CD4-positive, alpha-beta T cell treated with Interleukin-10 for 1 hour (primary cell): ENCODE measurements at places on chromosomes 5 and 9.
A peak's percentile ranks its signal among the peaks of the same experiment; 100 is the strongest.

- DNase-seq: no peak
These were observed 26.4 kb downstream of the AMBP start for GRCh38 chr9:114051706-114052105.

DNA sequence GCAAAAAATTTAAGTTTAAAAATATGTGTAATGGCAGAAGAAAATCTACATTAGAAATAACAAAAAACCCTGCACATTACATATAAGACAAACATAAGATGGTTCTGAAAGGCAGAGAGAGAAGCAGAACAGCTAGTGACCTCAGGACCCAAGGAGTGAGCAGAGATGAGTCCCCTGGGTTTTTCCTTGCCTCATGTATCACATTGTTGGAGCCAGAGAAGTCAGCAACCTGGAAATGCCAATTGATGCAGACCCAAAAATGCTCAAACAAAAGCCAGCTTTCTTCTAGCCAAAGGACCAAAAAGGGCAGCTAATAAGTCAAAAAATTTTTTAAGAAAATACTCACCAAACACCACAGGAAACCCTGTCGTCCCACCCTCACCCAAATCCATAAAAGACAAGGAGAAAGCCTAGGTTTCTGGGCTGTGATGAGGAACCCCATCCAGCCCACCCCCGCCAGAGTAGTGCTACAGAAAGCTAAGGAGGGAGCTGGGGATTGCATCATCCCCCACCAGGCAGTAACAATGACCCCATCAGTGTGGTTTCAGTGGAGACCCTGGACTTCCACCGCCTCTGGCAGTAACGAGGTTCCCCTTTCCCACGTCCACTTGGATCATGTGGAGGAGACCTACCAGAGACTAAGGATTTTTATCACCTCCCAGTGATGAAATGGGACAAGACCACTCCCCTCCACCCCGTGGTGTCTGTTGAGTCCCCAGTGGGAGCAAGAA, 17.6 kb downstream of the DENND1A start:
- no peak for DNase-seq

- peak; percentile 76 for DNase-seq
These were observed at the start of gene ABCA1 for GRCh38 chr9:104927912-104928740. Gene ABCA1, minus strand, starts transcription at chr9:104928155. Its CDS starts 24,476 bp downstream, at chr9:104903679.

DNA sequence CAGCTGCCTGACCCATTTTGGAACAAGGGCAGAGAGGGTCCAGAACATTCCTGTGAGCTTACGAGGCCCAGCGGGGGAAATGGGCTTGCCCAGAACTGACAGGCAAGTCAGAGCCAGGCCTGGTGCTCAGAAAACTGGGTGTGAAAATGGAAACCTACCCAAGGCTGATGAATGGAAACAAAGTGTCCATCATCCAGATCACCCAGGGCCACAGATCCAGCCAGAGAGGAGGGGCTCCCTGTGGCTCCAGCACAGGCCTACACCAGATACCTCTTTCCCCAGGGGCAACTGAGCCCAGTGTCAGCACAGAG, 3.1 kb downstream of the CLTB start:
- no peak for DNase-seq

DNA sequence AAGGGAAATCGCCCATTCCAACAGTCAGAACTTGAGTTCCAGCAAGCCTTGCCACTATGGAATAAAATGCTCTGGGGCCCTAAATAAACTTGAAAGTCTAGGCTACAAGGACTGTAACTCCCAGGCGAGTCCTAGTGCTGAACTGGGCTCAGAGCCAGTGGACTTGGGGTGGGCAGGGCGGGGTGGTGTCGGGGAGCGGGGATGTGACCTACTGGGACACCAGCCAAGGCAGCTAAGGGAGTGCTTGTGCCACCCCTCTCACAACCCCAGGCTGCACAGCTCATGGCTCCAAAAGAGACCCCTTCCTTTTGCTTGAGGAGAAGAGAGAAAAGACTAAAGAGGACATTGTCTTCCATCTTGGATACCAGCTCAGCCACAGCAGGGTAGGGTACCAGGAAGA, 61.5 kb downstream of the MEIKIN start:
- no peak for DNase-seq

DNA sequence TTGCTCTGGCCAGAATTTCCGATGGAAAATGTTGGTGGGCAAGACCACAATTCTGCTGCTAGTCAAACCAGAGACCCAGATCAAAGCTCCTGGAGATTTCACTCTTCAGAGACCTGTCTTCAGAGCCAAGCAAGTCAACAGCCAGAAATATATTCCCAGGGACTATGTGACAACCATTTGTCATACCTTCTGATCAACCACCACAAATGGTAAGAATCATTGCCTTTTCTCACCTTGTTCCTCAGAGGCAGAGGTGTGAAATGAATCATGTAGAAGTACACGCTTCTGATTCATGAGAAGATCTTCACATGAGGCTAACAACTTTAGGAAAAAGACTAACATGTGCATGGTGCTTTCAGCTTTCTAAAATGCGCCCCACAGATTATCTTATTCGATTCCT, 53.5 kb downstream of the SUSD1 start:
- no peak for DNase-seq

GRCh38 chr9:109992293-109992692, 212.3 kb downstream of the PALM2AKAP2 start:
- DNase-seq: no peak
